ENCODE measurements at places on chromosomes 12 and 14.

DNA sequence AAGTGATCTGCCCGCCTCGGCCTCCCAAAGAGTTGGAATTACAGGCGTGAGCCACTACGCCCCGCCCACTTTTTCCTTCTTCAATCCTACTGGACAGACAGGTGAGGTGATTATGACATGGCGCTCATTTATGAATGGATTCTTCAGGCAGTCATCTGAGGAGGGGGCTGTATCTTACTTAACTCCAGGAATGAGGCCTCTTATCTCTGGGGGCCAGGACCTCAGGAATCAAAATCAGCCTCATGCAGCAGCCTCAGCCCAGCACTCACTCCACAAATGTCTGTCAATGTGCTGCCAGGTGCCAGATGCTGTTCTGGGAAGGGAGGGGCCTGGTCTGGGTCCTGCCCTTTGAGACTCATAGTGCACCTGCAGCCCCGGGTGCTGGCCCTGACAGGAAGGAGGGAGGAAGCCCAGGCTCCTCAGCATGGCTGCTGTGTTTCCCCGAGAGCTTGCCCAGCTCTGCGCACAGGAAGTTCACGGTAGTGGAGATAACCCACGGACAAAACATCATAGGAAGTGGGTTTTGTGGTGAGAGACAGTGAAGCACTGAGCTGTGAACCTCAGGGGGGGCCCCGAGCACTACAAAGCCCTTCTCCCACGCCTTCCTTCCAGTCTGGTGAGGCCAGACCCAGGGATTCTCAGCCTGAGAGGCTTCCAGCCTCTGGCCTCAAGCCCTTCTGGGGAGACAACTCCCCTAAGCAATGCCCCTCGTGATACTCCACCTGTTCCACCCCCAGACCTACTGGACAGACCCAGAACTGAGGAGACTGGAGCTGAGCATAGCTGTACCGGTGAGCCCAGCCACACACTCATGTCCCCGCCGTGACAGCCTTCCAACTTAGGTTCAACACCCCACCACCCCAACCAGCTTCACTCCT is 22.3 kb downstream of the GALNT6 start:
- DNase-seq, result no peak

GRCh38 chr12:113396828-113397496 is 6.7 kb downstream of the SDS start:
- no peak for DNase-seq

DNA sequence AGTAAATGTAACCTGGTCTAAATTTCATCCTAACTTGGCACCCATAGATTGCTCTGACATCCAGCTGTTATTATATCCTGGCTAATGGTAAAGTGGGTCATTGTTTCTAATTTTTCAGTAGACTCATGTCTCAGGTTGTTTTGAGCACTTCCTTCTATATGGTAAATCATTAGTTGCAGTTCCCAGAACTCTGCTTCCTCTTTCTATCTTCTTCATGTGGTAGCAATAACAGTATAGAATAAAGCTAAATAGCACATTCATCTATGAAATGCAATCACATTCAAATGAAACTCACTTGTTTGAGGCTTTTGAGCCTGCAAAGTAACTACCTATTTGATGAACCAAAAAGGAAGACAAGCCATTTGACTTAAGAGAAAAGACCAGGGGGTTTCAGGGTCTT is 65.1 kb upstream of the GZMB start:
- no peak for DNase-seq

DNA sequence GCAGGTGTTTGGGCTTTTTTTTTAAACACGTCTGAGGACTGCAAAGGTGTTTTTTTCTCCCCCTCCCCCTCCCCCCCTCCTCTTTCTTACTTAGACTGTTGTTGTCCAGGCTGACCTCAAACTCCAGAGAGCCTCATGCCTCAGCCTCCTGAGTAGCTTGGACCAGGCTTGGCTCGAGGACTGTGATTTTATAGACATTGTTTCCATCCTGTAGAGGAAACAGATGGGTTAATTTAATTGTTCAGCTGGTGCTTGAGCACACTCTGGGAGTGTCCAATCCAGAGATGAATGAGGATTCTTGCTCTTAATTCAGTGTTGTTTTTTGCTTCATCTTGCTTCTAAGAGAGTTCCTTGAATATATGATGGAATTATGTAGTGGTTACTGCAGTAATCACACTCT is 42.1 kb downstream of the RASSF3 start:
- no peak for DNase-seq

DNA sequence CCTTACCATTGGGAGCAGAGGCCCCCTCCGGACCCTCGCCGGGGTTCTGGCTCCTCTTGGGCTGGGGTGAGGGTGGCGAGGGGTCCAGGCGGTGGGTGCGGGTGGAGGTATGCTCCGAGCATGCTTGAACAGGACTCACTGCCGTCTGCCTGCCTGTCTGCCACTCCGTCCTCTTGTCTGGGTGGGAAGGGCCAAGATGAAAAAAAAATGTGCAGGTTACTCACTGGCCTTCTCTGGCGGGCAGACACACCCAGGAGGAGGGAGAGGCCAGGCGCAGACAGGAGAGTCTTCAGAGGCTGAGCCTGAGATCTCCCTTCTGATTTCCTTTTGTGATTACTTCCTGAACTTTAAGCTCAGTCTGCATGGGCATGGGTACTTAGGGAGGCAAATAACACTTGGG is 76.1 kb downstream of the STON2 start:
- DNase-seq, result peak; percentile 35

- DNase-seq, result peak; percentile 59
Observed at GRCh38 chr14:68951035-68951797, 27.9 kb downstream of the ACTN1 start.

- DNase-seq, result no peak
Observed at GRCh38 chr14:50333014-50333509, 20.9 kb downstream of the DMAC2L start.

- no peak for DNase-seq
Observed at GRCh38 chr14:33433396-33433795, 494.7 kb downstream of the NPAS3 start.

DNA sequence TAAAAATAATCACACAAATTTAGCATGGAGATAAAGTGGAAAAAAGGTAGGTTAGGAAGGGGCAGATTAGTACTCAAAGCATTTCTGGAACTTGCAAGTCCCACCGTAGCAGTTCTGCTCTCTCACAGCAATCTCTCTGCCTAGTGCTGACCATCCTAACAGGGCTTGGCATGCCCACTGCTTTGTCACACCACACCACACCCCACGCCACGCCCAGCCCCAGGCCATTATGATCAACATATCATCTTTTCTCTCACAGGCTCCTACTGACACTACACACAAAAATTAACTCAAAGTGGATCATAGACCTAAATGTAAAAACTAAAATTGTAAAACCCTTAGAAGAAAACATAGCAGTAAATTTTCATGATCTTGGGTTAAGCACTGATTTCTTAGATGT is 273.7 kb downstream of the DAD1 start:
- DNase-seq, result no peak
